ENCODE measurements at places on chromosomes 13 and 19.

- DNase-seq = no peak
Measured at GRCh38 chr19:10421240-10422045, 1.1 kb downstream of the PDE4A start.

- no peak for DNase-seq
Measured at GRCh38 chr19:911197-912033, 1.6 kb downstream of the R3HDM4 start.

DNA sequence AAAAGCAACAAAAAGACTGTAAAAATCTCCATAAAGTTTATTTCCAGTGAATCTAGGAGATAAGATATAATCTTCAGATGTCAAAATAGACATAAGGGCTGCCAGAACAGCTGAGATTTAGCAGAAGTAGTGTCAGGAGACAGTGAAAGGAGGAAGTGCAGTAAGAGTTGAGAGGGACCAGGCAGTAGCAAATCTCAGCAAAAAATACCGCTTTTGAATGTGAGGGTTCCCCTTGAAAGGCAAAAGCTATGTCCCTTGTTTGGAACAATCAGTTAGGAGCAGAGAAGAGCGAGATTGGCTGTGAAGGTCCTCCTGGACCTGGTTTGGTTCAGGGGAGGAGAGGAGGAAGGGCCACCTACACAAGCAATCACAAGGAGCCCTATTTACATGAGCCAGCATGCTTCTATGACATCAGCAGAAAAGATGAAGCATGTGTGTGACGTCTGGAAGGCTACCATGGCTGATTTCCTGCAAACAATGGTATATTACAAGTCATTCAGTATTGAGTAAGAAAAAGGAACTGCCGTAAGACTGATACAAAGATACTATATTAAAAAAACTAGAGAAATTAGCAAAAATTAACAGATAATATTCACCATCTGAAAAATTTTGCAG lies 98.9 kb upstream of the SIAH3 start:
- peak; percentile 59 for DNase-seq

- DNase-seq = no peak
Measured at GRCh38 chr19:36707134-36707533, 19.7 kb downstream of the ZNF567 start.

- no peak for DNase-seq
Measured at GRCh38 chr13:65926750-65927171, 1303.4 kb downstream of the PCDH9 start.

DNA sequence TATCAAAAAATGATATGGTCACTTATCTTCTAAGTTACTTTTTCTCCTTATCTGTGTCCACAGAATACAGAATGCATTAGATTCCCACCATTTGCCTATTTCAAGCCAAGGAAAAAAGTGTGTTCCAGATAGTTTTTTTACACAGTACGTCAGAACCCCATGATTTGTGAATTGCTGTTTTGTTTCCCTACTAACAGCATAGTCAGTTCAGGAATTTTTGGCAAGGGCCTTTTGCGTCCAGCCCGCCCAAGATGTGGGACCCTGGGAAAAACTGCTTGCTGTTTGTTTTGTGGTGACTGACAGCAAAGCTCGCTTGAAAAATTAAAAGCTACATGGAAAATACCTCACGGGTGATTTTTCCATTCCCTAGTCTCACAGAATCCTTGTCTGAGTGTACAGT lies 20.4 kb upstream of the FAM216B start:
- no peak for DNase-seq

DNA sequence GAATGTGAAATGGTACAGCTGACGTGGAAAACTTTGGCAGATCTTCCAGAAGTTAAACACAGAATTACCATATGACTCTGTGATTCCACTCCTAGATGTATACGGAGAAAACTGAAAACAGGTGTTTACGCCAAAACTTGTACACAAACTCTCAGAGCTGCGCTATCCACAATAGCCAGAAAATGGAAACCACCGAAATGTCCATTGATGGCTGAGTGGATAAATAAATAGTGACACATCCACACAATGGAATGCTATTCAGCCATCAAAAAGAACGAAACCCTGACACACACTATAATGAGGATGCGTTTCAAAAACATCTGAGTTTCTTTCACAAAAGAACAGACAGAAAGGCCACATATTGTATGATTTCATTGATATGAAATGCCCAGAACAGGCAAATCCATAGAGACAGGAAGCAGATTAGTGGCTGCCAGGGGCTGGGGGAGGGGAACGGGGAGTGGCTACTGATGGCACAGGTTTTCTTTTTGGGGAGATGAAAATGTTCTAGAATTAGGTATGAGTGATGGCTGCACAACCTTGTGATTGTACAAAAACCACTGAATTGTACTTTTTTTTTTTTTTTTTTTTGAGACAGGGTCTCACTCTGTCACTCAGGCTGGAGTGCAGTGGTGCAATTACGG lies 33.0 kb downstream of the IL12RB1 start:
- DNase-seq = no peak

DNA sequence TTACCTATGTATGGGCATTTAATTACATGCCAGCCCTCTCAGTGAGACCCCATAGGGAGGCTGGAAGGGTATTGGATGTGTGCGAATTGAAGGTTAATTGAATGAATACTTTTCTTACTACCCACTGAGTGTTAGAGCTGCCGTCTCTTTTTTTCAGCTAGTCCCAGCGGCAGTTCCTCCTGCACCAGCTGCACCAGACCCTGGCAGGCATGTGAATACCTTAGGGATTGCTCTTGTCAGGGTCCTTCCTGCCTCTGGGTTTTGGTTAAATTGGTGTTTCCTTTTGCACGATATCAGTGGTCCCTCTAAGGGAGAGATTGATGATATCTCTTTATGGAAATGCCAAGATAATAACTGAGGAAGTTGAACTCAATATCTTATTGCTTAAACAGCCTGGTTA lies 9.8 kb upstream of the CXCL17 start:
- DNase-seq = peak; percentile 19

DNA sequence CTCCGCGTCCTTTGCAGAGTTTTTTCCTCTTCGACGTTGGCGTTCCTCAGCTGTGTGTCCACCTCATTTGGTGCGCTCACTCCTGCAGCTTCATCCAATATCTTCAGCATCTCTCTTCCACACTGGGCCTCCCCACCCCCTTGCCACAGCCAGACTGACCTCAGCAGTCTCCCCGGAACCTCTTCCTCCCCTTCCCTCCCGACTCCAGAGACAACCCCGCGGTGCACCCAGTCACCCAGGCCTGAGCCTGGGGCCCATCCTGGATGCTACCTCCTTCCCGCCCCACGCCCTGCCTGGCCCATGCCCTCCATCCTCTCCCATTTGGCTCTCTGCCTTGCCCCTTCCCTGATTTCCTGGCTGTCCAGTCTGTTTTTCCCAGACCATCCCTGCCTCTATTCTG lies 8.1 kb upstream of the C5AR2 start:
- DNase-seq = no peak

- DNase-seq = no peak
Measured at GRCh38 chr19:2852598-2852997, 11.3 kb downstream of the ZNF555 start.

DNA sequence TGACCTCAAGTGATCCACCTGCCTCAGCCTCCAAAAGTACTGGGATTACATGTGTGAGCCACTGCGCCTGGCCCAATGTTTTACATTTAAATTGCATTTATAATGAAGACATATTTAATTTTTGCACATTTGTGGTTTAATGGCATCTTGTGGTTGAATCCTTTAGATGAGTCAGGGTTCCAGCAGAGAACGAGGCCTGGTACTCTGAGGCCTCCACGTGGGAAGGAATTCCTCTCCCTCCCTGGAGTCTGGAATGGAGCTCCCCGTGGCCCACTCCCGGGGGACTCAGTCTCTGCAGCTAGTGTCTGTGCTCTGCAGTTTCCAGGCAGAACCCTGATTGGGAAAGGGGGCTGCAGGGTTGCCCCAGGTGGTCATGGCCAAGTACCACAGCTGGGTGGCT lies 24.2 kb downstream of the ZFR2 start:
- DNase-seq = no peak

- no peak for DNase-seq
Measured at GRCh38 chr13:77511552-77511951, 24.0 kb upstream of the SCEL start.

- DNase-seq = no peak
Measured at GRCh38 chr13:32590266-32590665, 4.0 kb downstream of the PDS5B start.

DNA sequence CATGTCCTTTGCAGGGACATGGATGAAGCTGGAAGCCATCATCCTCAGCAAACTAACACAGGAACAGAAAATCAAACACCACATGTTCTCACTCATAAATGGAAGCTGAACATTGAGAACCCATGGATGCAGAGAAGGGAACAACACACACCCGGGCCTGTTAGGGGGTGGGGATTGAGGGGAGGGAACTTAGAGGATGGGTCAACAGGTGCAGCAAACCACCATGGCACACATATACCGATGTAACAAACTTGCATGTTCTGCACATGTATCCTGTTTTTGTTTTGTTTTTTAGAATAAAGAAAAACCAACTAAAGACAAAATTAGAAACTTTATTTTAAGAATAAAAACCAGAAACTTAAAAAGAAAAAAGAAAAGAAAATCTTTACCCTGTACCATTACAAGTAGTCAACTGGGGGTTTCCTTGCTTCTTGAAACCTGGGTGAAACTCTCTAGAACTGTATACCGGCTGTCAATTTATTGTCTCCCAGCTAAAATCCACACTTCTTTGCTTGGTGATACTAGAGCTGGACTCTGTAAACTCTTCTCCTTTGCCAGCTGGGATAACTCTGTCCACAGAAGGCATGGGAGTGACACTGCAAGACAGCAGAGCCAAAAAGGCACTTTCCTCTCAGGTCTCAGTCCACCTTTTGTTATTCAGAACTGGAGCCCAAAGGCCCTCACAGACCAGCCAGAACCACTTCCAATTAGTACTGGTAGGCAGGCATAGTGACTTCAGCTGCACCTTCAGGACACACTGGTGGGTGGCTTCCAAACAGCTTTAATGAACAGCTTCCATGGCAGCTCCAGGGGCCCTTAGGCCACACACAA lies 9.0 kb downstream of the MICU2 start:
- DNase-seq = no peak

DNA sequence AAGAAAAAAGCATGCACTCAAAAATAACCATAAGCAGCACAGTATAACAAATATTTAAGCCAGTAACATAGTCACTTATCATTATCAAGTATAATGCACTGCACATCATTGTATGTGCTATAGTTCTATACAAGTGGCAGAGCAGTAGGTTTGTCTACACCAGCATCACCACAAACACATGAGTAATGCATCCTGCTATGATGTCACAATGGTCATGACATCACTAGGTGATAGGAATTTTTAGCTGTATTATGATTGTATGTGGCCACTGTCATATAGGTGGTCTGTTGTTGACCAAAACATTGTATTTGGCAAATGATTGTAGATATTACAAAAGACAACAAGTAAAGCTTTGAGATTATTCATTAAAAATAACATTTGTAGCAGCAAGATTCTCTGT lies 860.7 kb upstream of the GPC6 start:
- DNase-seq = no peak

GRCh38 chr13:28329395-28330158 lies 165.4 kb downstream of the FLT1 start:
- no peak for DNase-seq

DNA sequence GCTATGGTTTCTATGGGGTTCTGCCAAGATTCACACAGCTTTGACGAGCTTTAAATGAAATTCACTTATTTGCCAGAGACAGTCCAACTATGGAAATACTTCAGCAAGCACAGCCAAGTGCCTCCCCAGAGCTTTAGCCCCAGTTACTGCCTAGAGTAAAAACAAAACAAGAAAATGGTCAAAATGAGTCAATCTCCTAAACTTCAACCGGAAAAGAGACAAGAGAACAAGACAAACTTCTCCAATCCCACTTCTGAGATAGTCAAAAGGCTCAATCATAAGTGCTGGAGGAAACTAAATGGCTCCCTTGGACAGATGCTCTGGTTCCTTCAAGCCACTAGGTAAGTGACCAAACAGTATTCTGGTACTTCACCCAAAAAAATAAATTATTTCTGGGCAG lies 65.8 kb downstream of the KATNAL1 start:
- no peak for DNase-seq

DNA sequence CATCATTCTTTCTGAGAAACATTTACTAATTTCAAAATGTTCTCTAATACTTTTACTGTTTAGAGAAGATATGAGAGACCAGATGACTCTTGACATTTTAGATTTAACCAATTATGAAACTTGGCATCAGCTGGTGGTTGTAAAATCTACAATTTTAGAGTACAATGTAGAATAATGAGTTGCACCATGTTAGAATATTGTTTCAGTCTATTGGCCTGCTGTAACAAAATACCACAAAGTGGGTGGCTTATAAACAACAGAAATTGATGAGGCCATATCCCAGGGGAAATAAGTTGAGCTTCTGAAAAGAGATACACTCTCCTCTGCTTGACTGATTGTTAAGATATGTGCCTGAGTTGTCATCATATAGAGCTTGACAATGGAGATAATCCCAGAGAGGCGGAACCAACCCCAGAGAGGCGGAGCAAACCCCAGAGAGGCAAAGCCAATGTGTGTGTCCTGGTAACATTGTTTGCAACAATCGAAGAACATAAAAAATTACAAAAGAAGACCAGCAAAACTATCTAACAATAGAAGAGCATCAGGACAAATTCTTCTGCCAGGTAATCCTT lies 373.0 kb upstream of the SLITRK1 start:
- DNase-seq = no peak

DNA sequence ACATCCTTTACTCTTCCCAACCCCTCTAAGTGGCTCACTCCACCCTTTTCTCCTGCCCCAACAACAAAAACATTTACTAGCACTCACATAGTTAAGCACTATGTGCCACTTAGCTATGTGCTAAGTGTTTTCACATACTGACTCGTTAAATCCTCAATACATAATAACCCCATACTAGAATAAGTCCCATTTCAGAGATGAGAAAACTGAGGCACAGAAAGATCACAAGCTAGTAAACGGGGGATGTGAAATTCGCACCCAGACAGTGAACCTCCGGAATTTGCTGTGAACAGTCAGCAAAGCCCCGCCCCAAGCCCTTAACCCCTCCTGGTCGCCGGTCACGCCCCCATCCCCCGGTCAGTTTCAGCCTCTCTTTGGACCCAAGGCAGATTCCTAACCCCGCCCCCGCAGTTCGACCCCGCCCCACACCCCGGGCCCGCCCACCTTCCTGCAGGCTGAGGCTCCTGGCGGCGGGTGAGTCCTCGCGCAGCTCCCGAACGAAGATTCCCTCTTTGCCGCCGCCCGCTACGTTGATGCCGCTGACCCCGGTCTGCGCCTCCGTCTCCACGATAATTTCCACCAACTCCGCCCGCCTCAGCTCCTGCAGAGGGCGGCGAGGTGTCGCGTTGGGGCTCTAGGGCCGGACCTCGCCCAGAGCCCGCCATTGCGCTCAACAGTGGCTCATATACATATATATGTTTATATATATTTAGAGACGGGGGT lies 9.8 kb downstream of the PRX start:
- DNase-seq = peak; percentile 69

GRCh38 chr13:54934121-54934520 lies 1905.5 kb downstream of the OLFM4 start:
- DNase-seq = no peak
